Cortex of kidney (tissue), 1 donor: ENCODE measurements at places on chromosomes 12 and 14.

DNA sequence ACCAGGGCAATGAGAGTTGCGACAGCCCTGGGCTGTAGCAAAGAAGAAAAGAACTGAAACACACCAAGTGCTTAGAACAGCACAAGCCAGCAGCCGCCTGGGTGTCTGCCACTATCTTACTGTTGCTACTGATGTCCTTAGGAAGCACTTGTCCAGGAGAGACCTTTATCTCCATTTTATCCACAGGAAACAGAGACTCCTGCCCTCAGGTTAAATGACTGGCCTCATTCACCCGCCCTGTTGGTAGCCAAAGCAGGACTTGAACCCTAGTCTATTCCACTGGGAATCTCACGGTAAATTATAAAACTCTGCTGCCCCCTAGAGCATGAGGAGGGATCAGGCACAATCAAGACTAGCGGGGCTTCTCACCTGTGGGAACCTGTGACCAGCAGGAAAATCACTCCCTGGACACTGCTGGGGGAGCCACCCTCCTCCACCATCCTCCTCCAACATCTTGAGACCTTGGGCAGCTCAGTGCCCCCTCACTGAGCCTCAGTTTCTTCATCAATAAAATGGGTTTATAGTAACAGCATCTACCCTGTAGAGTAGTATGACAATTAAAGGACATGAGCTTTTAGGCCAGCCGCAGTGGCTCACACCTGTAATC is 20.5 kb upstream of the TESC start:
- DNase-seq: no peak

- no peak for DNase-seq
Observed at GRCh38 chr14:54299410-54300363, 97.1 kb upstream of the CDKN3 start.

GRCh38 chr14:100846309-100846859 is 20.5 kb downstream of the MEG3 start:
- no peak for DNase-seq

DNA sequence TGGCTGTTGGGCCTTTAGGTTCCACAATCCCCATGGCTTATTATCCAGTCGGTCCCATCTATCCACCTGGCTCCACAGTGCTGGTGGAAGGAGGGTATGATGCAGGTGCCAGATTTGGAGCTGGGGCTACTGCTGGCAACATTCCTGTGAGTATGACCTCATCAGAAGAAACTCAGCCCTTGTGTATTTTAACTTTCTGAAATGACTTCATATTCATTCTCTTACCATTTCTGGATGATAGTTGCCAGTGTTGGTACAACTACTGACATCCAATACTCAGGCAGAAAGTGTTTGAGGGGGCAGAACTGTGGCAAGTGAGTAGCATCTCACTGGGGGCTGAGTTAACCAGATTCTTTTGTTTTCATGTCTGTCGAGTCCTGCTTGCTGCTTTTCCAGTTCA is 2.3 kb downstream of the DAZAP2 start:
- no peak for DNase-seq

- no peak for DNase-seq
Observed at GRCh38 chr14:90491221-90491885, 94.5 kb downstream of the CALM1 start.

GRCh38 chr14:92417759-92418158 is 94.8 kb downstream of the SLC24A4 start:
- no peak for DNase-seq

GRCh38 chr12:24562771-24563431 is 386.0 kb downstream of the BCAT1 start:
- no peak for DNase-seq

GRCh38 chr12:126114441-126114840 is 1049.2 kb downstream of the AACS start:
- DNase-seq: no peak

GRCh38 chr12:108667349-108667748 is 33.7 kb upstream of the SELPLG start:
- no peak for DNase-seq

GRCh38 chr12:22543246-22544037 is 900 bp downstream of the C2CD5 start:
- no peak for DNase-seq

DNA sequence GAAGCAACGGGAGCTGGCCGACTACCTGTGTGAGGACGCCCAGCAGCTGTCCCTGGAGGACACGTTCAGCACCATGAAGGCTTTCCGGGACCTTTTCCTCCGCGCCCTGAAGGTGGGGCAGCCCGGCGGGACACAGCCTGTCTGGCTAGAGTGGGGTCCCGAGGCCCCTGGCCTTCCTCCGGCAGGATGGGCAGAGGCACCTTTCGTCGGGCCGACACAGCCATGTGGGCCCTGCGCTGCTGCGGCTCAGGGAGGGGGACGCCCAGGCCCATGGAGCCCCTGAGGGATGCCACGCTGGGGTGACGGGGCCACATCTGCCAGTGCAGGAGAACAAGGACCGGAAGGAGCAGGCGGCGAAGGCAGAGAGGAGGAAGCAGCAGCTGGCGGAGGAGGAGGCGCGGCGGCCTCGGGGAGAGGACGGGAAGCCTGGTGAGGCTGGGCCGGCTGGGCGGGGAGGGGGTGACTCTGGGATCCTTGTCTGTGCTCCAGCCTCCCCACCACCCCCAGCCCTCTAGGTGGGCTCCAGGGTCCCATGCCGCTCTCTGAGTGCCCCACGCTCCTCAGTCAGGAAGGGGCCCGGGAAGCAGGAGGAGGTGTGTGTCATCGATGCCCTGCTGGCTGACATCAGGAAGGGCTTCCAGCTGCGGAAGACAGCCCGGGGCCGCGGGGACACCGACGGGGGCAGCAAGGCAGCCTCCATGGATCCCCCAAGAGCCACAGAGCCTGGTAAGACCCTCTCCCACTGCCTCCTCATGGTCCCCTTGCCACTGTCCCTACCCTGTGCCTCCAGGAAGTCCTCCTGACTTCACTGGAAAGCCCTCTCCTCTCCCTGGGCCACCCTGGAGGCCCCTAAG is 10.9 kb upstream of the ADSS1 start:
- no peak for DNase-seq

GRCh38 chr14:100866666-100867630 is 36.6 kb downstream of the RTL1 start:
- no peak for DNase-seq

GRCh38 chr12:120235369-120236323 is 29.9 kb downstream of the PXN start:
- DNase-seq: no peak

GRCh38 chr12:49336645-49337584 is at the start of gene C1QL4:
Gene C1QL4, minus strand, starts transcription at chr12:49337188. Its CDS starts 711 bp downstream, at chr12:49336477.
- DNase-seq: no peak

DNA sequence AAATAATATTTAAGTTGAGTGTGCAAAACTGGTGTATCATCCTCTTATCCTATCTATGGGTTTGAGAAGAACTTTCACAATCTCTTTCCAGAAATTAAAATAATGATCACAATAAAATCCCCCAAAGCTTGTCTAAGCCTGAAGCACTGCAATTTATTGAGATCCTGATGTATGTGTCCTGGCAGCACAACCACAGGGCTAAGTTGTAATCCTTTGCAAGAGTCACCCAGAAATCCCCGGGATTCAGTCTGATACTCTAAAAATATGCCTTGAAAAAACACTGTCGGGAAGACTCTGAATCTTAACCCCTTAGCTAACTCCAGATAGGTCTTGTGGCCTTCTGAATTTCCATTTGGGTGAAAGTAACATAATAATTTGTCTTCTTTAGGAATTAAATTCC is 40.3 kb upstream of the STXBP6 start:
- DNase-seq: no peak

DNA sequence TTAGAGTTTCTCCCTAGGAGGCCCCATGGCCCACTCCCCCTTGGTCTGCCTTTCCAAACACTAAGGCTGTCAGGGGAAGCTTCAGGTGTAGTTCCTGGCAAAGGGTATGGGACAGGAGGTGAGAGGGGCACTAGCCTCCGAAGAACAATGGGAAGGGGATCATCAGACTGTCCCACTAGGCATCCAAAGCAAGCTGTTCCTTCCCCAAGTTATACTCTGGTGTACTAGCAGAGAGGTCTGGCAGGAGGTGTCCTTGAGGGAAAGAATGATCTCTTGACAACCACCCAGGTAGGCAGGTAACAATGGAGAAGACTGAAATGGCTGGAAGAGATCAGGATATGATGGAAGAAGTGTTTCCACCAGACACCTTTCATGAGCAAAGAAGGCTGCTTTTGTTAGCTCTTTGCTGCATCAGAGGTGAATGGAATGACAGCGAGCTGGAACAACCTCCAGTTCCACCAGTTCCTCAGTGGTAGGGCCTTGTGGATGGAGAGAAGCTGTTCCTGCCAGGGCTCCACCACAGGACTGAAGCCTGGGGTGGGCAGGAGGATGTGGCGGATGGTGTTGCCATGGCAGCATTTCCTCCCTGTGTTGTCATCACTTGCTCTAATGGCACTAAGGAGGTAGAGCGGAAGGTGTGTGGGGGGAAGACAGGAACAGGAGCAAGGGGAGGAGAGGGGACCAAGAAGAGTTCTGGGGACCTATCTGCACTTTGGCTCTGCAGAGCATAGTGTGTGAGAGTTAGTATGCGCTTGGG is 2.3 kb upstream of the AGAP2 start:
- no peak for DNase-seq

DNA sequence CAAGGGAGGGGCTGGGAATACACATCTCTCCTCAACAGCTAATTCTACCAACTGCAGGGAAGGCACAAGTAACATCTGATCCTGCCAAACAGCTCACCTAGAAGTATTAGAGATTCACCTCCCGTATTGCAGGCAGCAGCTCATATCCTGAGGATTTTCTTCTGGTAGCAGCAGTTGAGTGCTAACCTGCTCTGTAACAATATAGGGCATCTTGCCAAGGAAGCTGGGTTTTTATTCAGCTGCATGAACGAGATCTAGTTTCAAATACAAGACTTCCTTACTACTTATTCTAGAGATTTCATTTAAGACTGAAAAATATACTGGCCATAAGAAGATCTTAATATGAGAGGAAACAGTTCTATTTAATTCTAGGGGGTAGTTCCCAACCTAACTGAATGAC is 261.4 kb upstream of the USP15 start:
- no peak for DNase-seq

- DNase-seq: no peak
Observed at GRCh38 chr12:94172031-94172430, 23.7 kb downstream of the PLXNC1 start.

- DNase-seq: no peak
Observed at GRCh38 chr14:68785534-68786490, 7.1 kb downstream of the ZFP36L1 start.

GRCh38 chr12:51028126-51028812 is 2.1 kb upstream of the SLC11A2 start:
- DNase-seq: no peak

DNA sequence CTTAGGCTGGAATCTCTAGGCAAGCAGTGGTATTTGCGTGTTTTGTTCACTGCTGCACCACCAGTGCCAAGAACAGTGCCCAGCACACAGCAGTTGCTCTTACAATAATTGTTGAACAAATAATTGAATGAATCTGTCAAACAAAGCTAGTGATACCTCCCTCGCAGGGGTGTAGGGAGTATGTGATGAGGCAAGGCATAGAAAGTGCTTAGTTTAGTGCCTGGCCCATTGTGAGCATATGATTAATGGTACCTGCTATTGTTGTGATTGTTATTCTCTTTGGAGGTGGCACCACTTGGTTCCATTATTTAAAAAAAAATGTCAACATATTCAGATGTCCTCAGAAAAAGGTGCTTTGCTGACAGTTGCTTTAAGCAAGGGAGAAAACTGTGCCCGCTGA is 210.1 kb upstream of the TBX3 start:
- DNase-seq: no peak

GRCh38 chr14:58667900-58668299 is 30.1 kb downstream of the DACT1 start:
- DNase-seq: no peak

DNA sequence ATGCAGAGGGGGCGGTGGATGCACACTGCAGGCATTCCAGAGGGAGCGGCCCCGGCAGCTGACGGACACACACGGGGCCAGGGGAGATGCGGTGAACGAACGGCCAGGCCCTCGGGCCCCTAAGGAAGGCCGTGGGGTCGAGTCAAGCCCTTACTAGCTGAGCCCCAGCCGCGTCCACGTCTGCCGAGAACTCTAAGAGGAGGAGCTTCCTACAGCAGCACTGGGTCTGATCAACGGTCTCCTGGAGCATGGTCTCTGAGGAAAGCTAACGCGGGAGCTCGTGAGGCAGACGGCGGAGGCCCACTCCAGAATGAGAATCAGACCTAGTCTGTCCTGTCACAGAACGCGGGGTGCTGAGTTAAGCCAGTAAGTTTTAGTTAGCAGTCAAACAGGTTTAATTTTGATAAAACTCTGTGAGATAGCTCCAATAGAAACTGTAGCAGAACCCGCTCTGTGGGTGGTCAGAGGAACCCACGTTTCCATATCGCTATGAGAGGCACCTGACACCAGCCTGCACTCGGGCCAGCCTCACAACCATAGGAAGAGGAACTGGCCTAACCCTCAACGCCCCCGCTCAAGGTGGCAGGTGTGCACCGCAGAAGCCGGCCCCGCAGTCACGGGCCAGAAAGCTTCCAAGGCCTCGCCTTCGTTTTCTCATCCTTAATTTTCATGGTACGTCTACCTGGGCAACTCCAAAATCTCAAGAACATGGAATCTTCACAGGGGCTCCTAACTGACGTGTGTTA is 55.5 kb downstream of the CDC42BPB start:
- no peak for DNase-seq

GRCh38 chr14:72844524-72844923 is 49.4 kb downstream of the DPF3 start:
- no peak for DNase-seq
